CD4-positive, alpha-beta T cell treated with Interleukin-1 beta for 1 hour (primary cell): ENCODE measurements at places on chromosomes 13 and 19.

DNA sequence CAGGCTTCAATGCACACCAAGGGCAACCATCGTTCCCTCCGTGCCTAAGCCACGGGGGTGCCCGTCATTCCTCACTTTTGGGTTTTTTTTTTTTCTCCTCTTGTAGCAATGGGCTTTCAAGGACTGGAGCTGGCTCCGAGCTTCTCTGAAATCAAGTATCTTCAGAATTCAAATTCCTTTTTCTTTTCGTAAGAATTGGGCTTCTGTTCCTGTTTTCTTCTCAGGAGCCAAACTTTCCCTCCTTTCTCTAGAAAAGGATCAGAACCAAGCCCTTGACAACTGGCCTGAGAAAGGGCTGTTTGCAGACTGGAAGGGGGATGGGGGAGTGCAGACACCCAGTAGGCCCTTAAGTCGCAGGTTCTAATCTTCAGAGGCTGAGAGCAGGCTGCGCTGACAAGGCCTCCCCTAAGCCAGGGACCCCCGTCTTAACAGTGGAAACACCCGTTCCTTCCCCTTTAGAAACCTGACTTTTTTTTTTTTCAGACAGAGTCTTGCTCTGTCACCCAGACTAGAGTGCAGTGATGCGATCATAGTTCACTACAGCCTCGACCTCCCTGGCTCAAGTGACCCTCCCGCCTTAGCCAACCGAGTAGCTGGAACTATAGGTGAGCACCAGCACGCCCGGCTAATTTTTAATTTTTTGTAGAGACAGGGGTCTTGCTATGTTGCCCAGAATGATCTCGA is 51.6 kb downstream of the RFX2 start:
- DNase-seq: no peak

GRCh38 chr13:94967183-94968039 is 255.1 kb upstream of the SOX21 start:
- DNase-seq: no peak

GRCh38 chr19:58040751-58041525 is 7.1 kb downstream of the ZSCAN1 start:
- DNase-seq: no peak

GRCh38 chr13:51955816-51956603 is 55.2 kb downstream of the ATP7B start:
- no peak for DNase-seq

DNA sequence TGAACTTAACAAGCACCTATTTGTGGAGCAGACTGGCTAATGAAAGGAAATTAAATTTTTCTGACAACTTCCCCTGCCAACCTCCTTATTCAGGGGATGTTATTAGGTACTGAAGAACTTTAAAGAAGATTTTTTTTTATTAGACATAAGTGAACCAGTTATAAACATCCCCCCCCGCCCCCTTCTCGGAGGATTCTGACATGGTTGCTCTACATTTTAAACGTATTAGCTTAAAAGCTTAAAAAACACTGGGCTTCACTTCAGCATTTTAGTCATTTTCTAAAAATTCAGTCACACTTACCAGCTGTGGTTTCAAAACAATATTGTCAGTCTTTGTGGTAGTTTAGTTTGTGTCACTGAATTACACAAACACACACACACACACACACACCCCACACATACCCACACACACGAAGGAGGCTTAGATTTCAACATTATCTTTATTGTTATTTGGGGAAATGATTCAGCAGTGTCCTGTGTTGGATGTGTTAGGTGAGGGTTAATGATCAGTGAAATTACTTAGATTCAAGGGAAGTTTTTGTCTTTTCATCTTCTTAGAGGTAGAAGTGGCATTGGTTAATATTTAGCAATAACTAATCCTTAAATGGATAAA is 145.7 kb downstream of the PCCA start:
- no peak for DNase-seq

- no peak for DNase-seq
Measured at GRCh38 chr13:109336730-109337129, 449.7 kb downstream of the IRS2 start.

DNA sequence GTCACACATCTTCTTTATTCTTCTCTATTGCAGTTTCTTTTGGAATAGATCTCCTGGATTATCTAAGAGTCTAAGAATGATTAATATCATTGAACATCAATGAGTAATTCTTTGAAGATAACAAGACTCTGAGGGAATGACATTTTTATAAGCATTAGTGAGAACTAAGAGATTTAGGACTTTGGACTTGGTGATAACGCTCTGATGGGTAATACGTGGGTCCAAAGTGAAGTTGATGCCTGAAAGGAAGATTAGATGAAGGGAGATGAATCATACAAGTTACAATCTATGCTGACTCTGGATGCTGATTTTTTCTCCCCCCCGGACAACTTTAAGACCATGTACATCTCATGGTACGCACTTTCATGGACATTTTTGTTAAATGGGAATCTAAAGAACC is 364.5 kb downstream of the GPC5 start:
- no peak for DNase-seq

- no peak for DNase-seq
Measured at GRCh38 chr19:275958-276646, 15.1 kb downstream of the PLPP2 start.
